ENCODE measurements at places on chromosomes 6 and 20.

DNA sequence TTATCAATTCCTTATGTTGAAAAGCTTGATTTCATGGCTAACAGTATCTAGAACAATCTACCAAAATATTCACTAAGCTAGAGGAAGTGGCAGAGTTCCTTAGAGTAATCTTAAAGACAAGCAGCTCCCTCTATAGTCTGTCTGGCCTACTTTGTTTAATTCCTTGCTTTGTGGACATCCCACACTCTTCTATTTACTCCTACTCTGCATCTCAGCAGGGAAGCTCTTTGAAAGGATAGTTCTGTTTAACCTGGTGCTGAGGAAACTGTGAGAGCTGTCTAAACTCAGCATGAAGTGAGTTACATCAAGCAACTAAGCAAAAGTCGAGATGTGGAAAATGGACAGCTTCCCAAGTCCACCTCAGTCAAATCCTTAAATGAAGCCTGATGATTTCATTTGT is 4.3 kb downstream of the REV3L start:
- no peak for DNase-seq

- DNase-seq = no peak
These were observed 75.0 kb downstream of the SHLD1 start for GRCh38 chr20:5825130-5825719.

DNA sequence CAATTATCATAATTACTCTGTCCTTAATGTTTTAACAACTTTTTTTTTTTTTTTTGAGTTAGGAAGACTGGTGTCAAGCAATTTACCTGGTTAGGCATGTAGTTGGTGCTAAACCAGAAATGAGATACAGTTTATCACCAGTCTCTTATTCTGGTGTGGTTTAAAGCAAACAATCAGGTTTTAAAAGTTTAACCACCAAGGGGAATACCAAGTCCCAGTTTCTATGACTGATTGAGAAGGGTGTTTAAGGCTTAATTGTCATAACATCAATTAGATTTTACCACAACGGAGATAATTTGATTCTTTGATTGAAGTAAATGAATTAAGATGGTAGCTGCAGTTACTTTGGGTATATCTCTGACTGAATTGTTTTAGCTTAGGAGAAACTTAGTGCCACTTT is 197.8 kb downstream of the TFAP2B start:
- no peak for DNase-seq

GRCh38 chr6:11996751-11997150 is 15.4 kb upstream of the HIVEP1 start:
- no peak for DNase-seq

- no peak for DNase-seq
These were observed 233.5 kb upstream of the QKI start for GRCh38 chr6:163180874-163181541.

- no peak for DNase-seq
These were observed 435 bp downstream of the ZSWIM3 start for GRCh38 chr20:45857882-45858216.

DNA sequence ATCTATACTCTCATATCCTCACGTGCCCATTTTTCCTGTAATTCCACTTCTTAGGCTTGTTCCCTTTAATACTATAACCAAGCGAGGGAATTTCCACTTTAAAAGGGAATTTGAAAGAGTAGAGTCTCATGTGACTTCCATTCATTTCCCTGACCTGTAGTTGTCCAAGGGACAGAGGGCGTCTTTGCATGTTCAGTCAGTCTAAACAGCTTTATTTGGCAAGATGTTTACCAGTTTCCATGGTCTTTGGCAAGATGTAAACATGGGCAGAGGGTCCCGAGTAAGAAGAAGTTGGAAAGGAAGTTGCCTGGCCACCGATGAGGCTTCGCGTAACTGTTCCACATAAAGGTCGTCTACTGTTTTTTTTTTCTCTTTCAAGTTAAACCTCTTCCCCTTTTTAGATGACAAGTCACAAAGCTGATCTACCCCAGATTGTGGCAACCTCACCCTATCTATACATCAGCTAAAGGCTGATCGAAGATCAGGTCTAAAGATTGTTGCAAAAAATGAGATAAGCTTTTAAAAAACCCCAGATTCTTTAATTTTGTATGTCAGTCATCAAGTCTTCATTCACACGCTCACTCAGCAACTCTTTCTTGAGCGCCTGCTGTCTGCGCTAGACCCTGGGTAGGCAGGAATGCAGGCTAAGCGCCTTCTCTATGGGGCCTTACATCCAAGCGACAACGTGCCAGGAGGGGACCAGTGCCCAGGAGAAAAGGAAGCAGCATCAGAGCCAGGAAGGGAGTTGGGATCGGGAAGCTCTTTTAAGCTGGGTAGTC is 31.7 kb upstream of the CCR6 start:
- no peak for DNase-seq

DNA sequence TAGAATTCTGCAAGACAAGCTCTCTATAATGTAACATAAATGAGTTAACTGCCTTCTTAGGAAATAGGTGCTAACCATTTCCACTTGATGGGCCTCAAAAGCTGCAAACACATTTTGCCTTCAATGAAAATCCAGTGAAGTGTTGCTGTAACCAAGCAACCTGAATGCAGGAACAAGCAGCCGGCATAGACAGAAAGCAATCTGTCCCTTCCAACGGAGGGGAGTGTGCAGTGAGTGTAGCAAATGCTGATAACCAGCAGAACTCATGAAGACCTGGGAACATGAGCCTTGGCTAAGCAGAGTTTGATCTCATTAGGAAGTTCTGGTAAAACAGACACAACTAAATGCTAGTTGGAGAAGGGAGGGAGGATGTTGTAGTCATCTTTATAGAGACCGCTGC is 697.8 kb downstream of the KIF16B start:
- DNase-seq = no peak

DNA sequence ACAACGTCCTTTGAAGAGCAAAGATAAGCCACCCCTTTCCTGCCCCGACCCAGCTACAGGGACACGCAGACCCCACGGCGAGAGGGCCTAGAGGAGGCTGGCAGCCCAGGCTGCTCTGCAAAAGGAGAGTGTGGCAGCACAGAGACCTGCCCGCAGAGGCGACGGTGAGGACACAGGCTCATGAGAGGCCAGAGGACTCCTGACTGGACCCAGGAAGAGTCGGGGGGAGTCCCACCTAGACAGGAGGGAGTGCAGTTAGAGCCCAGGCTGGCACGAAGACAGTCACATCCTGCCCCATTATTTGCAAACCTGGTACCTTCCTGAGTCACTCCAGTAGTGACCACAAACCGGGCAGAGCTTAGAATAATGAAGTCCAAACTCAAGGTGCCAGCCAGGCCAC is 227.7 kb upstream of the CDH4 start:
- no peak for DNase-seq

GRCh38 chr6:39520916-39521315 is 198.4 kb upstream of the KCNK16 start:
- DNase-seq = no peak

GRCh38 chr6:52180787-52181558 is 5.2 kb upstream of the IL17A start:
- no peak for DNase-seq

GRCh38 chr6:49570474-49571079 is 20.1 kb downstream of the C6orf141 start:
- DNase-seq = no peak

DNA sequence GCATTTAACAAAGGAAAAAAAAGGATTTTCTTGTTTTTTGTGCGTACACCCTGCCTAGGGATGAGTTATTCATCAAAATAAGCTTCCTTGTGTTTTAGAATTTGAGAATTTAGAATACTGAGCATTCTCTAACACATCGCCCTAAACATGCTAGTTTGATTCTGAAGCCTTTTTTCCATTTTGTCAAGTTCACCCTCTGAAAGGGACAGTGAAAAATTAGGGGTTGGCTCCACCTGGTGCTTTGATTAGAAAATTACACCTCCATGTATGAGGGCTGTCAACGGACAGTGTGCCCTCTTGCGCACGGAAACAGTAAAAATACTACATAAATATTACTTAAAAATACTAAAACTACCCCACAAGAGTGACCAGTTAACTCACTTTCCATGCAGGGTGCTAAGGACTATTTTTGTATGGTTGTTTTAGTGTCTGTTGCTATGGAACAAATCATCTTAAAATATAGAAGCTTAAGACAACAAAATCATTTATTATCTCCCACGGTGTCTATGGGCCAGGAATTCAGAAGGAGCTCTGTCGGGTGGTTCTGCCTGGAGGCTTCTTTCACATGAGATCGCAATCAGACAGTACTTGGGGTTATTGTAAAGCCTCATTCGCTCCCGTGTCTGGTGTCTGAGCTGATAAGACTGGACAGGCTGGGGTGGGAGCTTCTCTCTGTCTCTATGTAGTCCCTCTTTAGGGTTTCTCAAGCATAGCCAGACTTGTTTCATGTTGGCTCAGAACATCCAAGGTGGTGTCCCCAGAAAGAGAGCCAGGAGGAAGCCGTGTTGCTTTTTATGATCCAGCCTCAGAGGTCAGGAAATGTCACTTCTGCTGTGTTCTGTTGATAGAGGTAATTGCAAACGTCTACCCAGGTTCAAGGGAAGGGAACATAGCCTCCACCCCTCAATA is 41.1 kb upstream of the TMEM170B start:
- DNase-seq = peak; percentile 45

All from NCI-H187 (cell line).